ENCODE measurements at places on chromosomes 13 and 19.
A peak's percentile ranks its signal among the peaks of the same experiment; 100 is the strongest.

GRCh38 chr19:46580247-46580646, 20.9 kb upstream of the CALM3 start:
- DNase-seq = no peak

DNA sequence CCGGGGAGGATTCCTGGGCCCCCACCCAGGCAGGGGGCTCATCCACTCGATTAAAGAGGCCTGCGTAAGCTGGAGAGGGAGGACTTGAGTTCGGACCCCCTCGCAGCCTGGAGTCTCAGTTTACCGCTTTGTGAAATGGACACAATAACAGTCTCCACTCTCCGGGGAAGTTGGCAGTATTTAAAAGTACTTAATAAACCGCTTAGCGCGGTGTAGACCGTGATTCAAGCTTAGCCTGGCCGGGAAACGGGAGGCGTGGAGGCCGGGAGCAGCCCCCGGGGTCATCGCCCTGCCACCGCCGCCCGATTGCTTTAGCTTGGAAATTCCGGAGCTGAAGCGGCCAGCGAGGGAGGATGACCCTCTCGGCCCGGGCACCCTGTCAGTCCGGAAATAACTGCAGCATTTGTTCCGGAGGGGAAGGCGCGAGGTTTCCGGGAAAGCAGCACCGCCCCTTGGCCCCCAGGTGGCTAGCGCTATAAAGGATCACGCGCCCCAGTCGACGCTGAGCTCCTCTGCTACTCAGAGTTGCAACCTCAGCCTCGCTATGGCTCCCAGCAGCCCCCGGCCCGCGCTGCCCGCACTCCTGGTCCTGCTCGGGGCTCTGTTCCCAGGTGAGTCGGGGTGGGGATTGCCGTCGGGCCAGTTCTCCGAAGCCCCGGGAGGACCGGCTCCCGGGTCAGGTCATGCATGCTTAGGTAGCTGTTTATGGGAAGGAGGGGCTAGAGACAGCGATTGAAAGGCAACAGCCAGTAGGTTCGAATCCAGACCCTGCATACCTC, at the start of gene ICAM1:
TSS of gene ICAM1 (plus strand) at position 505 of the 779 bp plus-strand sequence. CDS start at position 545, 40 bp downstream.
- DNase-seq = peak; percentile 17

GRCh38 chr13:35672611-35673010, 196.1 kb upstream of the MAB21L1 start:
- no peak for DNase-seq

DNA sequence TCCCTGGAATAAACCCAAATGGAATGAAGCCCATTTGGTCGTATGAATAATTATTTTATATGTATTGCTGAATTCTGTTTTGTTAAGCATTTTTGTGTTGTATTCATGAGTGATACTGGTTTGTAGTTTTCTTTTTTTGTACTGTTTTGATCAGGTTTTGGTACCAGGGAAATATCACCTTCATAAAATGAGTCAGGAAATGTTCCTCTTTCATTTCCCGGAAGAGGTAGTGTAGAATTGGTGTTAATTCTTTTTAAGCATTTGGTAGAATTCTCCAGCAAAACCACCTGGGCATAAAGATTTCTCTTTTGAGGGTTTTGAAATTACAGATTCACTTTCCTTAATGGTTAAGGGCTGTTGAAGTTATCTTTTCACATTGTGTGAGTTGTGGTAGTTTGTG, 13.3 kb downstream of the SPATA13 start:
- no peak for DNase-seq

GRCh38 chr19:988510-988909, 4.4 kb downstream of the WDR18 start:
- DNase-seq = no peak

DNA sequence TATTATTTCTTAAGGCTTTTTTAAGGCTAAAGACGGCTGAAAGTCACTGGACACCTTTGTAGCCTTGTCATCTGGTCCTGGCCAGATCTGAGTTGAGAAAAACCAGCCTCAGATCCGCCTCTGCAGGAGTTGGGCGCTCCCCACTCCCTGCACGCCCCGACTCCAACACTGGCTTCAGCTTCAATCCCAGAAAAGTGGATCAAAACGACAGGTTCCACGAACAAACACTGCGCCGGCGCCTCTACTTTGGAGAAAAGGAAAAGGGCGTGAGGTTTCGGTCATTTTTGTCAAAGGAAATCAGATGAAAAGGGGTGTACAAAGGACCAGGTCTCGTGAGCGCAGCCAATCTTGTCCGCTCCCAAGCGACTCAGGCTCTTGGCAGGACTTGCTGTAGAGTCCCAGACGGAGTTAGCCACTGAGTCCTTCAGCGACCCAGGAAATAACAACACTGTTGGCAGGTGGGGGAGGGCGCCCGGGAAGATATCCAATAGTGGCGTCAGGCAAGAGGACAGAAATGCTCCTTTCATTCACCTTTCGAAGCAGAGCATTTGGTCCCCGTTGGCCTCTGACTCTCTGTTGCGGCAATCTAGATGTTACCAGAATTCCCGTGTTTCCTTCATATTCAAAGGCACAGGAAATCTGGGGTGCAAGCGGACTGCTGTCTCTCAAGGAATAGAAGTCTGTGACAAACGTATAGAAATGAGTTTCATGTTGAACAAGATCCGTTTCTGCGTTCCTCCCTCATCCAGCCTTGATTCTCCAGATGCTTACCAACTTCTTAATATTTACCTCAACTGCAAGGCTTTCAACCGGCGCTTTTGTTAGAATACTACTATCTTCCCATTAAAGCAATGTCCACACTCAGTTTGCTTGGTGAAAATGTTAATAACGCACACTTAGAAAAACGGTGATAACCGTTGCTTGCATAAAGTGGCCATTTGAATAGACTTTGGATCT, 1.8 kb upstream of the CCNA1 start:
- DNase-seq = no peak

DNA sequence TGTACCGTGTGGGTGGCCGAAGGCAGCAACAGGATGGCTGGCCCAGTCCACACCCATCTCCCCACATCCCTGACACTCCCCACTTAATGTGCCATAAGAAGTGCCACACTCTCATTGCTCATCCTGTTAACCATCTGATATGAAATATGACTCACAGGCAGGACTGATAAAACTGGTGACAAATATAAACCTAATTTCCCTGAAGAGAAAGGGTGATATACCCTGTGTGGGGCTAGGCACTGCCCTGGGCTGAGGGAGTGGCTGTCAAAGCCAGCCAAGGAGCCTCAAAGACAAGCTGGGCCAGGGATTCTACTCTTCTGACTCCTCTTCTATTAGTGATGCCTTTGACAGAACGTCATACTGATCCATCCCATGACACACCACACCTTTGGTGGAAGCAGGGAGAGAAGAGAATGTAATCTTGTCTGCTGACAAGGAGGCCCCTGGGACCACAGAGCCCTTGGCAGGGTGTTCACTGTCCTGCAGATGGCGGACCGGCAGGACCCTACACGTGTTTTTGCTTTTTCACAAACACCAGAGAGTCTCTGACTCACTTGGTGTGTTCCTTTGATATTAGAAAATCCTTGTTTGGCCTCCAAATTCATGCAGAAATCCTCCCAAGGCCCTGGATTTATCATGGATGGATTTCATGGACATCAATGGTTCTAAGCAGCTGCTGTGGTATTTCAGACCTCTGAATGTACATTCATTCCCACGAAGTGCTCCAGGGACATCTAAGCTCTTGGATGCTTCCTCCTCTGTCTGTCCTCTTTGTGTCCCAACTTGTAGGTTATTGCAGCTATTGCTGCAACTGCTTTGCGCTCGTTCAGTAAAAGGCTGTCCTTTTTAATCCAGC, 98.0 kb upstream of the WASF3 start:
- peak; percentile 97 for DNase-seq

DNA sequence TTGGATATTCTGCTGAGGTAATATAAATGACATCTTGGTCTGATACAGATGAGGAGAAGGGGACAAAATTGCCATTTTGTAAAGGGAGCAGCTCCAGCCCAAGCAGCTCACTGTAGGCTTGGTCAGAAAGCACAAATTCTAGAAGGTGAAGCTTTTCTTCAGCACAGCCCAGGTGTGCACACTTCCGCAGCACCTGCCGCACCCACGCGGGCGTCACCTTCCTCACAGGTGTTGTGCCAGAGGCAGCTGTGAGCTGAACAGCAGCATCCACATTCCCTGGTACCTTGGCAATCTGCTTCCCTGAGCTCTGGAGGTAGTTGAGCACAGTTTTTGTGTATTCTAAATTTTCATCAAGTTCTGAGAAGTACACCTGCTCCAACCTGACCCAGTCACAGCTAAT, 79.0 kb downstream of the SACS start:
- DNase-seq = no peak

DNA sequence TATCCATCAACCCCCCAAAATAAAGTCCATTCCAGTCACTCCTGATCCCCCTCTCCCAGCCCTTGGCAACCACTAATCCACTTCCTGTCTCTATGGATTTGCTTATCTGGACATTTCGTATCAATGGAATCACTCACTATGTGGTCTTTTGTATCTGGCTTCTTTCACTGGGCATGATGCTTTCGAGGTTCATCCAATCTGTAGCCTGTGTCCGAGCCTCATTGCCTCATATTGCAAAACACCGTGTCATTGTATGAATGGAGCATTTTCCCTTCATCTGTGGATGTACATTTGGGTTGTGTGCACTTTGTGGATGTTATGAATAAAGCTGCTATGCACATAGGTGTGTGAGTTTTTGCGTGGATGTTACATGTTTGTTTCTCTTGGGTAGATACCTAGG, 1.4 kb upstream of the FZR1 start:
- DNase-seq = no peak

DNA sequence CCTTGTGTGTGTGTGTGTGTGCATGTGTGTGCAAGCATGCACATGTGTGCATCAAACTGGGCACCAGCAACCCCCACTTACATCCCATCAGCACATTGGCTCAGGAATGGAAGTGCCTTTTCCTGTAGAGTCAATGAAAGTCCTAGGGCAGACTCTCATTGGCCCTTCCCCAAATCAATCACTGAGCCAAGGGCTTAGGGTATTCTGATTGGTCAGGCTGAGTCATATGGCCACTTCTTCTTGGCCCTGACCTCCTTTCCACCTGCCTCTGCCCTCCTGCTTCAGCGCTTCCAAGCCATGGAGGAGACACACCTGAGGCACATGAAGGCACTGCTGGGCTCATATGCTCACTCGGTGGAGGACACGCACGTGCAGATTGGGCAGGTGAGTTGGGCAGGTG, 20.9 kb downstream of the FCHO1 start:
- DNase-seq = peak; percentile 34

GRCh38 chr19:18514800-18515682, 6.8 kb downstream of the ELL start:
- no peak for DNase-seq

- DNase-seq = no peak
Observed at GRCh38 chr19:37929355-37929923, 22.4 kb downstream of the SIPA1L3 start.

DNA sequence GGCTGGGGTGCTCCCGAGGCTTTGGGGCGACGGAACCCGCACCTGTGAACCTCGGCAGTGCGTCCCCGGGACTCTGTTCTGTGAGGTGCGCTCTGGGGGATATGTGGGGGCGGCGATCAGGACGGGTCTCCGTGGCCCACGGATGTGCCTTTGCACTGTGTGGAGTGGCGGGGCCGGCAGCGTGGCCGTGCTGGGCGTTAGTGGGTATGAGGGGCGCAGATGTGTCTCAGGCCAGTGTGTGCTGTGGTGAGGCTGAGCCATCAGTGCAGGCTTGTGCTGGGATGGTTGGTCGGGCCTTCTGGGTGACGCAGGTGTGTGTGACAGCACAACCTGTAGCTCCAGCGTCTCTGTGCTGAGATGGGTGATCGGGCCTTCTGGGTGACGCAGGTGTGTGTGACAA, 16.9 kb downstream of the ZNF331 start:
- no peak for DNase-seq

GRCh38 chr19:2469102-2469914, 6.6 kb upstream of the GADD45B start:
- peak; percentile 92 for DNase-seq

- DNase-seq = peak; percentile 21
Observed at GRCh38 chr13:105804561-105805190, 730.8 kb downstream of the EFNB2 start.

- DNase-seq = peak; percentile 60
Observed at GRCh38 chr13:49082653-49083536, 107.2 kb downstream of the FNDC3A start.

DNA sequence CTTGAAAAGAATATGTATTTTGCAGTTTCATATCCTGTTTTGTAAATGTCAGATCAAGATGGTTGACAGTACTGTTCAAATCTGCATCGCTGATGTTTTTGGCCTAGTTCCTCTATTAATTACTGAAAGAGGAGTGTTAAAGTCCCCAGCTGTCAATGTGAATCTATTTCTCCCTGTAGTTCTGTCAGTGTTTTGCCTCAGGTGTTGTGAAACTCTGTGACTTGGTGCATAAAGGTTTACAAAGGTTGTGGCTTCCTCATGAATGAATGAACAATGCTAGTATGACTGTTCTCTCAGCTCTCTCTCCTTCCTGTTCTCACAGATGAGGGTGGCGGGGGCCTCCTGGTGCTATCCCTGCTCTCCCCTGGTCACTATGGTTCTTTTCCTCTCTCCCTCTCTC, 142.4 kb downstream of the MYCBP2 start:
- DNase-seq = no peak

GRCh38 chr19:33446330-33447293, 73.1 kb downstream of the CEBPG start:
- no peak for DNase-seq

DNA sequence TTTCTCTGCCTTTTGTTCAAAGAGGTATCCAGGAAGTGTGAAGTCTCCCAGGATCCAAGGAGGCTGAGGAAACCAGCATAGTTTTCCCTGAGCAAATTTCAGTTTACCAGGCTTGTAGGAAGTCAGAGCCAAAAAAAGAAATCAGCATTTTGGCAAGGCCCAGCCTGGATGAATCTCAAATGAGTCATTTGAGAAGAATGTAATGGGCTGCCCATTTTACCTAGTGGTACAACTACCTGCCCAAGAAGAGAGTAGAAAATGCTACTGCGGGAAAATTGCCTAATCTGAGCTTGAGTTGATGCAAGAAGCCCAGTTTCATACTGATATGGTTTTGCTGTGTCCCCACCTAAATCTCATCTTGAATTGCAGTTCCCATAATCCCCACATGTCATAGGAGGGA, 284.1 kb upstream of the ZNF507 start:
- DNase-seq = no peak

- no peak for DNase-seq
Observed at GRCh38 chr13:48038761-48039160, 1.2 kb downstream of the NUDT15 start.

DNA sequence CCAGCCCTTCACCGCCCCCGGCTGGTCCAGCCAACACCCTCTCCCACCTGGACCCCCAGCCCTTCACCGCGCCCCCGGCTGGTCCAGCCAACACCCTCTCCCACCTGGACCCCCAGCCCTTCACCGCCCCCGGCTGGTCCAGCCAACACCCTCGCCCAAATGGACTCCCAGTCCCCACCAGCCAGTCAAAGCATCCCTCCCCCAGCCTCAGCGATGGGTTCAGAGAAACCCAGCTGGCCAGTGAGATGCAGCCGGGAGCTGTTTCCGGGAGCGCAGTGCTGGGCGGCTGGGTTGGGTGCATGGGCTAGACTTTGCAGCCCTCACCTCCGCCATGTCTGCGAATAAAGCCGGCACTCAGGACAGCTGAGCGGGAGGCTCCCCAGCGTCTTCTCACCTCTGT, 6.5 kb upstream of the CDC34 start:
- DNase-seq = no peak

All from LHCN-M2 (cell line).